ENCODE measurements at places on chromosomes 3 and 15.

DNA sequence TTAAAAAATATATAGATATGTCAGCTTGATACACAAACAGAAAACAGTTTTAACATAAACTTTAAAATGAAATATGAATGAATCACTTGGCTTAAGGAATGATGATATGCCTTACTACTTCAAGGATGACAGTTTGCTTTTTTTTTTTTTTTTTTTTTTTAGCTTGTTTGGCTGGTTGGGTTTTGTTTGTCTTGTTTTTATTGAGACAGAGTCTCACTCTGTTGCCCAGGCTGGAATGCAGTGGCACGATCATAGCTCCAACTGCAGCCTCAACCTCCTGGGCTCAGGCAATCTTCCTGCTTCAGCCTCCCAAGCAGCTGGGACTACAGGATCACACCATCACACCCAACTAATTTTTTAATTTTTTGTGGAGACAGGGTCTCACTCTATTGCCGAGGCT lies 14.5 kb downstream of the LRRC2 start:
- H3K36me3 ChIP-seq, result no peaks in the 10 kb centered on the region
- no peak for DNase-seq
- H3K4me3 ChIP-seq, result no peak overlapping the region
- H3K4me1 ChIP-seq, result no peaks in the 10 kb centered on the region

DNA sequence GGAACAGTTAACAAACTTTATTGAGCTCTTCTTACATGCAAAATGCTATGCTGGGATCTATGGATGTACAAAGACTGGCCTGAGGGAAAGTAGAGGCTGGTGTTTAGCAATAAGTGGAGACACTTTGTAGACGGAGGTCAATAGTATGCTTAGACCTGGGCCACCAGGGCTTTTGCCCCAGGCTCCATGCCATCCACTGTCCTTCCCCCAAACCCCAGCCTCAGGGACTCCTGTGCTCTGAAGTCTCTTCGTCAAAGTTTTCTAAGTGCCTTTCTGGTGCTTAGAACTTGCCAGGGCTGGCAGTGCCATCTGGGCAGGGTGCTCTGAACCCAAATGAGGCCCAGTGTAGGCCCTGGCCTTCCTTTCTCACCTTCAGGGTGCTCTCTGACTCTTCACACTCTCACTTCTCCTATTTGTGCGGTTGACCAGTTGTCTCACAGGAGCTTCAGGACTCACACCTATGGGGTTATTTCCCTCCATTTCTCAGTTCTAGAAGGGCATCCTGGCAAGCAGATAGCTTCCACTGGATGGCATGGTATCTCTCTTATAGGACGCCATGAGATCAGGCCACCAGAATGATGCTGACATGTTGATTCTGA lies 21.8 kb upstream of the KCNAB1 start:
- H3K27me3 ChIP-seq, result no peaks in the 10 kb centered on the region
- H3K4me1 ChIP-seq, result peaks cover 14% of the 10 kb centered on the region
- DNase-seq, result no peak
- H3K27ac ChIP-seq, result no peak overlapping the region
- H3K4me3 ChIP-seq, result no peak overlapping the region

DNA sequence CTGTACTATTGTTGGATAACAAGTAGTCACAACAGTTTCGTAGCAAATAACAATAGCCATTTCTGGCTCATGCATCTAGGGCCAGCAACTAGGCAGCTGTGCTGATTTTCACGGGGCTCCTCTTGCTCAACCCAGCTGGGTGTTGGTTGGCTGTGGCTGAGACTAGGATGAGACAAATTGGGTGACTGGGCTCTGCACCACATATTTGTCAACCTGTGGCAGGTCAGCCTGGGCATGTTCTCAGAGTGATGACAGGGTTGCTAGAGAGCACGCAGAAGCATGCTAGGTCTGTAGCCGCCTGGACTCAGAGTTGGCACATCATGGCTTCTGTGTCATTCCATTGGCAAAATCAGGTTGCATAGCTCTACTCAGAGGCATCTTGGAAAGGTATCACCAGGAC lies 175.9 kb downstream of the OTOL1 start:
- H3K27me3 ChIP-seq, result no peaks in the 10 kb centered on the region
- no peaks in the 10 kb centered on the region for H3K4me1 ChIP-seq
- H3K4me3 ChIP-seq, result no peak overlapping the region
- no peaks in the 10 kb centered on the region for H3K36me3 ChIP-seq
- DNase-seq, result no peak

DNA sequence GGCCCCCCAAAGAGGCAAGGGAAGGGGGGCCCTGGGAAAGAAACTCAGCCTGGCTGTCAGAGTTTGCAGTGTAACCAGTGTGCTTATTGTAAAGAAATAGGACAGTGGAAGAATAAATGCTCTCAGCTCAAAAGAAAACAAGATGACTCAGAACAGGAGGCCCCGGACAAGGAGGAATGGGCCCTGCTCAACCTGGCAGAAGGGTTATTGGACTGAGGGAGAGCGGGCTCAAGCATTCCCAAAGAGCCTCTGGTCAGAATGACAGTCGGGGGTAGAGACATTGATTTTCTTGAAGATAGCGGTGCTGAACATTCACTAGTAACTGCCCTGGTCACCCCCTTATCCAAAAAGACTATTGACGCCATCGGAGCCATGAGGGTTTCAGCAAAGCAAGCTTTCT lies 100.4 kb upstream of the OSBPL11 start:
- H3K27me3 ChIP-seq, result no peaks in the 10 kb centered on the region
- H3K4me3 ChIP-seq, result no peak overlapping the region
- no peaks in the 10 kb centered on the region for H3K36me3 ChIP-seq
- H3K4me1 ChIP-seq, result no peaks in the 10 kb centered on the region
- no peak for DNase-seq
- H3K27ac ChIP-seq, result no peak overlapping the region

- H3K4me3 ChIP-seq, result no peak overlapping the region
- H3K36me3 ChIP-seq, result no peaks in the 10 kb centered on the region
- H3K4me1 ChIP-seq, result no peaks in the 10 kb centered on the region
- H3K27me3 ChIP-seq, result no peaks in the 10 kb centered on the region
- DNase-seq, result no peak
These were observed 9.4 kb upstream of the RAD18 start for GRCh38 chr3:8972639-8973038.
